ENCODE measurements at places on chromosomes 4 and X. TPM values are rescaled to one million over a fixed set of nuclear protein-coding genes. Genes with fewer than 3 reads are reported as not detected.

SFRP2 gene
- 1.8 TPM for total RNA-seq

CD38 gene
- total RNA-seq, result not detected

SORBS2 gene
- total RNA-seq, result 2.8 TPM

SLC6A8 gene
- total RNA-seq, result 8.8 TPM

TCEAL7 gene
- total RNA-seq, result 52.5 TPM

Measured in fibroblast of the aortic adventitia (primary cell).